ENCODE measurements at places on chromosomes 6 and 20. TPM values are rescaled to one million over a fixed set of nuclear protein-coding genes. Genes with fewer than 3 reads are reported as not detected.

Gene MYMX
- total RNA-seq, result 0.21 TPM

Gene MROH8
- 5.8 TPM for total RNA-seq

Gene NKX2-2
- not detected for total RNA-seq

Gene KHDC1
- total RNA-seq, result 8.0 TPM

Gene USP49
- total RNA-seq, result 3.7 TPM

Gene SEL1L2
- not detected for total RNA-seq

Gene GPR6
- total RNA-seq, result not detected

Gene NMBR
- not detected for total RNA-seq

Data from cardiac muscle cell (in vitro differentiated cells and primary cell).